Posterior cingulate gyrus (tissue), 11 donors: ENCODE measurements at places on chromosomes 1 and 21.

DNA sequence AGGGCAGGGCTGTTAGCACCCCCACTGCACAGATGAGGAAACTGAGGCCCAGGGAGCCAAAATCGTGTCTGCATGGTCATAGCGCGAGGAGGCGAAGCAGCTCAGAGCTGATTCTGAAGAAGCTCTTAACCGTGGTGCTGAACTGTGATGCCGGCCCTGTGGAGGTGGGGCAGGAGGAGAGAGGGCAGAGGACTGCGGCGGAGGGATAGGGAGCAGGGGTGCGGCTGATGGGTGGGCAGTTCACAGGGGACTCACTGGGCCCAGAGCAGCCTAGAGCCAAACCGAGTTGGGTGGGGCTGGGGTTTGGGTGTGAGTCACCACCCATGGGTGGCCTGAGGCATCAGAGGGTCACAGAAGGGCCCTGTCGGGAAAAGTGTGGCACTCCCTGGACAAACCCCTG, 74.7 kb downstream of the RAP1GAP start:
- DNase-seq = no peak

GRCh38 chr21:45523411-45524101, 18.7 kb downstream of the SLC19A1 start:
- no peak for DNase-seq

DNA sequence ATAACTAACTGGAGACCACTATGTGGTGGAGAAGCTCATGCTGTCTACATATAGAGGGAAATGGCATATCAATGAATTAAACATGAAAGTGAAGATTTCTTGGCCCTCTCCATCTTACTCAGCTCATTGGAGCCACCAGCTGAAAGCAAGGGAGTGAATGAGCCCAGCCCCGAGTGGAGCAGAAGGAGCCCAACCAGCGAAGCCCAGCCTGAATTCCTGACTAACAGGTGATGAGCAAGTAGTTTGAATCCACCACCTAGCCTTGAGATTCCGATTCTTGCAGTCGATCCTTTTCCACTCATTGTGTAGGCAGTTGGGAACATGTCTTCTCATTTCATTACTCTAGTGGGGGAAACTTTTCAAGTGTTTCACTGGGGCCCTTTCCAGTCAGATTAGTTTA, 18.6 kb upstream of the ST6GALNAC3 start:
- no peak for DNase-seq

DNA sequence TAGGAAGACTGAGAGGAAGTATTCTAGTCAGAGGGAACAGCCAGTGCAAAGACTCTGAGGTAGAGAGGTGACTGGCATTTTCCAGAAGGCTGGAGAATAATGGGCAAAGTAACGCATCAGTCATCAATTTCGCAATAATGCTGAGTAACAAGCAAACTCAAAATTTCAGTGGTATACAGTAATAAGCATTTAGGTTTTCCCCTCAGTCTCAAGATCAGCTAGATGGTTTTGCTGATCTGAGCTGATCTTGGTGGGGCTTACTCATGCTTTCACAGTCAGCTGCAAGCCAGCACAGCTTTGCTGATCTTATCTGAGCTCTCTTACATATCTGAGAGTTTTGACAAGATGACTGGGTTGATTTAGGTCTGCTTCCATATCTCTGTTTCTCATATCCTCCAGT, 108.7 kb downstream of the TSEN15 start:
- no peak for DNase-seq

- DNase-seq = no peak
Measured at GRCh38 chr1:22694172-22694571, 16.5 kb upstream of the EPHB2 start.

DNA sequence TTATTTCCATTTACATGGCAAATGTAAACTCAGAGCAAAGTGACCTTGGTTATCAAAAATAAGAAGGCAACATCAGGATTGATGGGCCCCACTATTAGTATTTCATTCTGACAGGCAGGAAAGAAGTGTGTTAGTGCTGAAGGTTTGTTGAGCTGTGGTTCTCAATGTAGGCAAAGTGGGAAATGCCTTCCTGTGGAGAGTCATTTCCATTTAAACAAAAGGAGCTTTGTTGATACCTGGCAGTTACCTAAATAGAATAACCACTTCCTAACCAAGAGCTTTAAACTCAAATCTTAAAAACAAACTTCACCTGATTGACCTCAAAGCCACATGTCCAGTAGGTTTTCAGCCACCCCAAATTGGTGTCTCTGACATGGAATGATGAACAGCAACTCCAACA, 579.9 kb upstream of the BEND5 start:
- DNase-seq = no peak

GRCh38 chr21:45868488-45868887, 113.1 kb upstream of the COL6A1 start:
- no peak for DNase-seq

- DNase-seq = no peak
Measured at GRCh38 chr1:109396871-109397580, 692 bp downstream of the SORT1 start.
